Cerebellar nuclear complex (tissue), 1 donor: ENCODE measurements at places on chromosomes 1 and 21.

- DNase-seq: no peak
Observed at GRCh38 chr1:224339442-224340033, 9.6 kb upstream of the NVL start.

GRCh38 chr21:36255663-36256062 lies 64.3 kb upstream of the MORC3 start:
- no peak for DNase-seq

- no peak for DNase-seq
Observed at GRCh38 chr1:60343736-60344135, 270.2 kb upstream of the C1orf87 start.

DNA sequence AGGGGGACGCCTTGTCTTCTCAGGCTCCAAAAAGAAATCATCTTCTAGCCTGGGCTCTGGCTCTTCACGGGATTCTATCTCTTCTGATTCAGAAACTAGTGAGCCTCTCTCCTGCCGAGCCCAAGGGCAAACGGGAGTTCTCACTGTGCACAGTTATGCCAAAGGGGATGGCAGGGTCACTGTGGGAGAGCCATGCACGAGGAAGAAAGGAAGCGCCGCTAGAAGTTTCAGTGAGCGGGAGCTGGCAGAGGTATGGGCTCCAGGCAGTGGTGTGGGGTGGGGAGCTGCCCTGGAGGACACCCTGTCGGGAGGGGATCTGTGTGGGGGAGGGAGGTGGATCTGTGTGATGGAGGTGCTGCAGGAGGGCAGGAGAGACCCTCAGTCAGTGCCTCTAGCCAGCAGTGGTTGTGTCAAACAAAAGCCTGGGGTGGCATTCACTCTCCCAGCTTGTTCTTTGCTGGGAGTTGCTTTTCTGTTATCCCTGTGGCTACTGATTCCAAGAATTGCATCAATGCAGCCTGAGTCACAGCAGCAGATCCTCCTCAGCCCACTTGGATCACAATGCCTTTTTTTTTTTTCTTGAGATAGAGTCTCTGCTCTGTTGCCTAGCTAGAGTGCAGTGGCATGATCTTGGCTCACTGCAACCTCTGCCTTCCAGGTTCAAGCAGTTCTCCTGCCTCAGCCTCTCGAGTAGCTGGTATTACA lies 21.8 kb downstream of the KDM4A start:
- DNase-seq: no peak

DNA sequence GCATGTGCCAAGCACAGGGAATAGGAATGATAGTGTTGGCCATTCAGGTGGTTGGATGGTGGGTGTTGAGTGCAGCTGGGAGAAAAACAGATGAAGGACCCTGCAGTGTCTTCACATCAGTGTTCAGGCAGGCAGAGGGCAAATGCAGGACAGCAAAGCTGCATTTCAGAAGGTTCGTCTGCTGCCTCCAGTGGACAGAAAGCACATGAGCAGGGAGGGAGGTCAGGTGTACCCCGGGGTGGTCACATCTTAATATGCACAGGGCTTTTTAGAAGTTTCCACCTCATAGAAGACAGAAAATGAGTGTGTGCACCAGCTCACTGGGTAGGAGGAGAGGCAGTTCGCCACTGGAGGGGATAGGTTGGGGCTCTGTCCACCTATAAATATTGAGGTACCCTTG lies 184.9 kb downstream of the SLC35F3 start:
- no peak for DNase-seq

DNA sequence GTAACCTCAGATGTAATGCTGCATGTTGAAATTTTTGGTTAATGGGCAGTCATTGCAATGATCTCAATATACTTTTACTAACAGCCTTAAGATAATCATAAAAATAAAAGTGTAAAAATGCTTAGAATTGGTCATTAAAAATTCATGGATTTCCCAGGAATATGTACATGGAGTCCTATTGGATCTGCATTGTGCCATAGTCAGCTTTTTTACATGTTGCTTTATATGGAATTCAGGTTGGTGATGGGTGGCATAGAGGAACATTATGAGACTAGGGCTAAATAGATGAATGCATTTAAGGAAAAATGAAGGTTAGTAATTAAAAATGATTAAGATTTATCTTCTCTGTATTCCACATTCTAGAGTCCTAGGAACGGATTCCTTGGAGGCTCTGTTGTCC lies 103.2 kb downstream of the SLC35F3 start:
- DNase-seq: no peak
